ENCODE measurements at places on chromosomes 5 and 9.

DNA sequence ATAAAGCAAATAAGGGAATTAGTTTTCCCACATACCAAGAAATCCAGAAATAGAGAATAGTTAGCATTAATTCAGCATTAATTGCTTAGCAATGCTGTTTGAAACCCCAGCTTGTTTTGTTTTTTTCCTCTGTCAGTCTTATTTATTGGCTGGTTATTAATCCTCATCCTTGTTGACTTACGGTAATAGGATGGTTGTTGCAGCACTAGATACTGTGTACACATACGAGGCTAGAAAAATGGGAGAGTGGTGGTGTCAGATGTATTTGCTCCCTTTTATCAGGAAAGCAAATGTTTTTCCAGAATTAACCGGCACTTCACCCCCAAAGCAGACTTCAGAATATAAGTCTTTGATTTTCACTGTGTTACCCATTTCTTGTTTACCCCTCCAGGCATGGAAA is 60.4 kb downstream of the ERBIN start:
- DNase-seq: no peak

GRCh38 chr9:4496497-4496896 is 6.2 kb downstream of the SLC1A1 start:
- no peak for DNase-seq

DNA sequence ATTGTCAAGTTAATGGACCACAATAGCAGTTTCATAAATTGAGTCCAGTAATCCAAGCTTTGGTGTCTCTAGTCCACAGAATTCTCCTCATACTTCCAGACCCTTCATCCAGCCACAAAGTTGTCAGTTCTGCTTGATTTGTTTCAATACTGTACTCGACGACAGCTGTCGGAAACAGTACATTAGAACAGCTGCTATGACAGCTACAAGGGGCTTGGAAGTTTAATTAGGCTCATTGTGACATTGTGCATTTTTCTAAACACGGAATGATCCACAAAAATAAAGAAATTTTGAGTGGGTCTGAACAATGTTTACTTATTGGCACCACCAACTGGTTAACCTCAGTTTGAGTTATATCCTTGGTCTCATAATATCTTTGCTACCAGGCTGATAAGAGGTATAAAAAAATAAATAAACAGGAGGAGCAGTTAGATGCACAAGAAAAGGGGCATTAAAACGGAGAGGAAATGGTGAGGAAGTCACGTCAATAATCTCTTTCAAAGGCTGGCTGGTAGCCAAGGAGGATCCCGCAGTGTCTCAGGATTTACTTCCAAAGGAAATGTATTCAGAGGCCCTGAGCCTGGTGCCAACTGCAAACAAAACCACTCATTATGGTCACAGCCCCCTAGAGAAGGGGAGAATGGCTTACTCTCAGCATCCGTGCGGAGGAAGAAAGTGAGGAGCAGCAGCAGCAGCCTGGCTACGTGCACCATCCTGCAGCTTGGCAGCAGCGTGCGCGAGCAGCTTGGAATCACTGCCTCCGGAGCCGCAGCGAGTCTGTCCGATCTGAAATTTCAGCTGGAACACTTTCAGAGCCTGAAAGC is 933.8 kb upstream of the DMAC1 start:
- no peak for DNase-seq

DNA sequence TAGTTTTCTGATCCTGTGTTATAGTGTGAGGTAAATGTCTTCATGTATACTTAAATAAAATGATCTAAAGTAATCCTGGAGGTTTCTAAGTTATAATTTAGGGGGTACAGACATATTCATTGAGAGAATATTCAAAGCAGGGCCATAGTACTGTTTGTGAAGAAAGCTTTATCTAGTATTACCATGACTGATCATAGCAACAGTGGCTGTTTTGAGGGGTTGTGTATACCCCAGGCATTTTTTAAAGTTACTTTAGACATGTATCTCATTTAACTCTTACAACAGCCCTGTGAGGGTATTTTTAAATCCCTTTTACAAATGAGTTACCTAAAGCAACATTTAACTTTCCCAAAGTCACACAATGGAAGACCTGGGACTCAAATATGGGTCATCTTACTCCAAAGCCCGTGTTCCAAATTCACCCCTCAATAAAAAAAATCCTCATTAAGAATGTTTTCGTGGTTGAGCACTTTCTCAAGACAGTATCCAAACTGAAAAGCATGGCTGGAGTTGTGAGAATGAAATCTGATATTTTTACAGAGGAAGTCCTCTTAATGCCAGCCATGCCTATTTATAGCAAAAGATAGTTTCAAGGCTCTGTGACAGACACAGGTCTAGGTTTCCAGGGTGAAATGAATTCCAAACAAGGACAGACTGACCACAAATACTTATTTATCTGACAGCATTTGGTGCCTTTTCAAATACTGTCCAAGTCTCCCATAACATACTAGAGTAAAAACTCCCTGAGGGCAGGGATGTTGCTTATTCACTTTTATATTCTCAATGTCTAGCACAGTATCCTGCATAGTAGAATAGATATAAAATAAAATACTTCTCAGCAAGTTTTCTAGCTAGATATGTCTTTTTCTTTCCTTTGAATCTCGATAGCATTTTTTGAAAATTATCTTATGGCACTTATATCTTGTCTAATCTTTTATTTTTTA is 10.4 kb downstream of the STOM start:
- DNase-seq: no peak
